ENCODE measurements at places on chromosomes 7 and 10. TPM values are rescaled to one million over a fixed set of nuclear protein-coding genes. Genes with fewer than 3 reads are reported as not detected.

DNA sequence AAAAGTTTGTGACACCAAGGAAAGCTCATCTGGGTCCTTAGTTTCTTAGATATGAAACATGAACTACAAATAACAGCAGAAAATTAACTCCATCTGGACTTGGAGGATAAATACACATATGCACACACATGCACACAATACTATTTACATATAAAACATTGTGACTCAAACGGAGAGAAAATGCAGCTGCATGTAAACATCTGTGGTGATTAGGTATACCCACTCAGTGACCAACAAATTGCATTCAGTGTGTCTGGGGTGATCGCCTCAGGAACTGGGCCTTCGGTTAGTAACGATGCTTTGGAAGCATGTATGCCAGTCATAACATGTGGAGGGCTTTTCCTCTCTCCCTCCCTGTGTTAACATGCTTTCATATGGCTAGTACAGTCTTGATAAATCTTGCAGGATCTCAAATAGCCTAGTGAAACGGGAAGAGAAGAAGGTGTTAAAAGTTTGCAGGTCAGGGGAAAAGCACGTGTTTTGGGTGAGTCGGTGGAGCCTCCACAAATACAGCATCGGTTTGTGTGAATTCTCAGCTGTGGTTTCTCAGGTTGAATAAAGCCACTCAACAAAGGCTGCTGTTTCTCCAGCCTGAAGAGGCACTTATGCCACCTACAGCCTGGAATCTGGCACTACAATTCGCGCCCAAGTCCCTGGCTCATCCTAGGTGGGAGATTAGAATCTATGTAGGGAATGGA lies 8.7 kb upstream of the GLRX3 start:
- peak; percentile 78 for DNase-seq

GRCh38 chr10:57336865-57337264 lies 930.8 kb downstream of the IPMK start:
- no peak for DNase-seq

GRCh38 chr10:76993213-76993612 lies 644.4 kb downstream of the KCNMA1 start:
- no peak for DNase-seq

- DNase-seq = no peak
Observed at GRCh38 chr7:96080027-96080426, 241.9 kb downstream of the SLC25A13 start.

- DNase-seq = no peak
Observed at GRCh38 chr7:46812101-46812675, 769.7 kb downstream of the TNS3 start.

DNA sequence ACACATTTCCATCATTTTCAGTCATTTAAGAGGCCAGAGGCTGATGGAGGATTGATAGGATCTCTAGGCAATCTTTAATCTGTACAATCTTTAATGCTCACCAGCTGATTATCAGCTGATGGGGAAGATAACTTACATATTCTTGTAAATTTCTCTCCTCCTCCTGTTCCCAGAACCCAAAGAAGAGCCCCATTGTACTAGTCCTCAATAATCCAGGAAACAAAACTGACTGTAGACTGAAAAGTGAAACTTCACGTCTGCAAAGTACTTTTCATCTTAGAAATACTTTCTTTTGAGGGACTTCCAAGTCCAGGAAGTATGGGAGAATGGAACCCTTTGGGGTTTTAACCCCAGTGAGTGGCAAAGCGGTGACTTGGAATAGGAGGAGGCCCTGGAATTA lies 283.3 kb downstream of the FRMD4A start:
- DNase-seq = no peak

SPDYE5 gene
- not detected for total RNA-seq

SYT15B gene
- total RNA-seq = 0.35 TPM
